ENCODE measurements at places on chromosomes 7 and 10.

GRCh38 chr7:40105879-40106473, 28.4 kb downstream of the MPLKIP start:
- DNase-seq = no peak

- DNase-seq = no peak
Observed at GRCh38 chr7:92723943-92724342, 112.4 kb downstream of the CDK6 start.

GRCh38 chr7:913736-914520, 37.6 kb downstream of the GET4 start:
- DNase-seq = no peak

GRCh38 chr7:94425546-94425945, 30.9 kb downstream of the COL1A2 start:
- no peak for DNase-seq

DNA sequence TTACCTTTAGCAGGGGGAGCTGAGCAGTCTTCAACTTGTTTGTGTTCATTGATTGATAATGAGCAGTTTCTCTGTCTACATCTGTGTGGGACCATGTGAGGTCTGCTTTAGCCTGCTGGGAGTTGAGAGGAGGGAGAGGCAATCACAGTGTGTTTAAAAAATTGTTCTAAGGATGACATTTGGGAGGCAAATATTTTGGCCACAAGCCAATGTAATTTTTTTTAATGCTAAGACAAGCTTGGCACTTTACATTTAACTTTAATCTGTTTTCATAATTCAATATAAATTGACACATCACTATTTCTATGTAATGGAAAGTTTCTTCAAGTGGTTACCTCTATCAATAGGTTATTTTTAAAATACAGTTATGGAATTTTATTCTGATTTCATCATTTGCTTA, 55.9 kb upstream of the SEMA3A start:
- DNase-seq = no peak

DNA sequence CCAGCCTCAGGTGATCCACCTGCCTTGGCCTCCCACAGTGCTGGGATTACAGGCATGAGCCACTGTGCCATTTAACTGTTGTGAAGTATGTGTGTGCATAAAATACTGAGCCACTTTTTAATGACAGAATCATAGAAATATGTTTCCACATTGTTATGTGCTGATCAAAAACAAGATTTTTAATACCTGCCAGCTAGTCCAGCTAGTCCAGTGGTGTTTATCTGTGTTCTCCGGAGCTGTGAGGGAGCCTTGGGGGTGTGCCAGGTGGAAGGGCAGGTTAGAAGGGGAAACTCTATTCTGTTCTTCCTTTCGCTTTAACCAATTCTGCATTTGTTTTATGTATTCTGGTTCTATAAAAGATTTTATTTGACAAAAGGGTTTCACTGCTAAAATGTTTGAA, 7.0 kb downstream of the FAM221A start:
- no peak for DNase-seq

DNA sequence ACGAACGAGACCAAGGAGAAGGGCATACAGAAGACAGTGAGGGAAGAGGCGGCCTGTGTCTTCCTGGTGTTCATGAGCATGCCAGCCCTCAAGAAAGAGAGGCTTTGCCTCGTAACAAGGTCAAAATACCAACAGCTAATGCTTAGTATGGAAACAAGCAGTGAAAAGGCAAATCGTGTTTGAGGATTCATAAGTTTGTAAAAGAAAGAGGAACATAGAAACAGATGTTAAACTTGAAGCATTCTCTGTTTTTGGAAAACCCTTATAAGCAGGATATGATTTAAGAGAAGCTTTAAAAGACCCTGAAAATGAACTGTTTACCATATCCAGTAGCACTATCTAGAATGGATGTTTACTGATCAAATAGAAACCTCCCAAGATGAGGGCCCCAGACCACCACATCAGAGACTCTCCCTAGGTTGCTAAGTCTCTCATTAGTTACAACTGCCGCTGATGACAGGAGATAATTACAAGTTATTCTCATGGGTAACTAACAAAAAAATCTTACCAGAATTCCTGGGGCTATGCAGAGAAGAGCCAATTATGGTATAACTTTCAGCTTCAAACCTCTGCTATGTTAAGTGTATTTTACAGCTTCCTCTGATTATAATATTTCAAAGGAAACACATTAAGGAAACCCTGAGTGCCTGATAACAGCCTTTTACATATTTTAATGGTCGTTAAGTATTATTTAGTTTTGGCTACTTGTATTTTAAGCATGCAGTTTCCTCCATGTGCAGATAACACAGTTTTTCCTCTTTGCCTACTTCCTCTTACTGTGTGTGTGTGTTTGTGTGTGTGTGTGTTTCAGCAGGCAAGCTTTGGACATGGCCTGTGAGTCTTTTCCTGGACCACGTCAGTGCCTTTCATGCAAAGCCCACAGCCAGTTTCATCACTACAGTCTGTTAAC, 17.9 kb downstream of the JCAD start:
- DNase-seq = no peak

- DNase-seq = no peak
Observed at GRCh38 chr10:131641231-131641630, 259.6 kb upstream of the PPP2R2D start.

DNA sequence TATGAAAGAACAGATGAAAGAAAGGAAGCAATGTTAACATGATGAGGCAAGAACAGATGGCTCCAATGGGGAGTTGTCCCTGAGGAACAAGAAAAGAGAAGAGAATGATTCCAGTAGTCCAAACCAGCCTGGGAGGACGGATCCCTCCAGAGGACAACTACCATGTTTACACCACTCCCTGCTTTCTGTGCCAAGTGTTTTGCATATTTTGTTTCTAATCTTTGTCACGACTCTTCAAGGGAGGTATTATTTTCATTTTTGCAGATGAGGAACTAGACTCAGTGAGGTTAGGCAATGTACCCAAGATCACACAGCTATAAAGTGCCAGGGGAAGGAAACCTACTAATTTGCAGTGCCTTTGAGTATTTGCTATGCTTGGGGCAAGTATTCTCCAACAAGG, 116.2 kb downstream of the PARP12 start:
- DNase-seq = no peak

DNA sequence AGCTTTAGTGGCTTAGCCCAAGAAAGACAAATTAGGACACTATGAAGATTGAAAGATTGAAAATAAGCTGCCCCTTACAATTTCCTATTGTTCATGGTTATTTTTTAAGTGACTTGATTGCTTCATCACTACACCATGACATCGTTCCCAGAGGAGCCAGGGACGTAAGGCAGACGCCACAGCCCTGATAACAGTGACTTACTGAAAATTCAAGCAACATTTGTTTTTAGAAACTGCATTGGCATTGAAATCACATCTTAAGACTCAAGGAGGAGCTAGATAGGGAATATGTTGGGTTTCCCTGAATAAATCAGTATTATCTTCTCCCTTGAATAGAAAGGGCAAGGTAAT, 38.7 kb upstream of the ANK3 start:
- DNase-seq = no peak

DNA sequence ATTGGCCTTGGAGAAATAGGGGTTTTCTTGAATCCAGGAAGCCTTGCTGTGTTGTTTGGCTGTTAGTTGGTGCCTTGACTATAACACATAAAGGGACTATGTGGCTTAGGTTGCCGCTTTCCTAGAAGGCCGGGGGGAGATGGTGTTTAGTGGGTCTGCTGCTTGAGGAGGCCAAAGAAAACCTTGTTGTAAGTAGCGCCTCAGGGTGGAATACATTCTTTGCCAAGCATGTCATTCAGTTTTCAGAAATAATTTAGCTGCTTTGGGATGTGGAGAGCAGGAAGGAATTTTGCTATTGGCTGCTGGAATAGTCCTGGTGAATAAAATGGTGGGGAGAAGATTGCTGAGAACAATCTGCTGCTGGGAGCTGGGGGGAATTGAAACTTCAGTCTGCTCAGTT, 132.9 kb upstream of the WNT16 start:
- no peak for DNase-seq

DNA sequence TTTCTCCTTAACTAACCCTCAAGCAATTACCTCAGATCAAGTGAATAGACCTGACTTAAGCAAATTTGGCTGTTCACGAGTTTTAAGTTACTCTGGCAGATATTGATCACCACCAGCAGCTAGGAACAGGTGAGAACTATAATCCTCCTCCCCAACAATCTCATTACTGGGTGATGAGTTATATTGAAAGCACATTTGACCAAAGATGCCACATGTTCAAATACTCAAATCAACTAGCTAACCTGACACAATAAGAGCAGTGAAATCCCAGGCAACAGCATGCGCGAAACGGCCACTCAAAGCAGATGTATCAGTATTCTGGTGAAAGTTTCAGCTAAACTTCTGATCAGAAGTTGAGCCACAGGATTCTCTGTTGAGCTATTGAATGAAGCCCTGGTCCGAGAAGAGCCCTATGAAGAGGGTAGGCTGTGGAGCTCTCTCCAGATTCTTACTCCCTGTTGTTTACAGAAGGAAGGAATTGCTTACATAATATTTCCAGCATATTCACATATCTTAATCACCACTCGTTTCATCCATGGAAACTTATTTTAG, 52.6 kb downstream of the CAV1 start:
- DNase-seq = no peak

GRCh38 chr7:29494350-29494749, 69.3 kb upstream of the PRR15 start:
- no peak for DNase-seq

DNA sequence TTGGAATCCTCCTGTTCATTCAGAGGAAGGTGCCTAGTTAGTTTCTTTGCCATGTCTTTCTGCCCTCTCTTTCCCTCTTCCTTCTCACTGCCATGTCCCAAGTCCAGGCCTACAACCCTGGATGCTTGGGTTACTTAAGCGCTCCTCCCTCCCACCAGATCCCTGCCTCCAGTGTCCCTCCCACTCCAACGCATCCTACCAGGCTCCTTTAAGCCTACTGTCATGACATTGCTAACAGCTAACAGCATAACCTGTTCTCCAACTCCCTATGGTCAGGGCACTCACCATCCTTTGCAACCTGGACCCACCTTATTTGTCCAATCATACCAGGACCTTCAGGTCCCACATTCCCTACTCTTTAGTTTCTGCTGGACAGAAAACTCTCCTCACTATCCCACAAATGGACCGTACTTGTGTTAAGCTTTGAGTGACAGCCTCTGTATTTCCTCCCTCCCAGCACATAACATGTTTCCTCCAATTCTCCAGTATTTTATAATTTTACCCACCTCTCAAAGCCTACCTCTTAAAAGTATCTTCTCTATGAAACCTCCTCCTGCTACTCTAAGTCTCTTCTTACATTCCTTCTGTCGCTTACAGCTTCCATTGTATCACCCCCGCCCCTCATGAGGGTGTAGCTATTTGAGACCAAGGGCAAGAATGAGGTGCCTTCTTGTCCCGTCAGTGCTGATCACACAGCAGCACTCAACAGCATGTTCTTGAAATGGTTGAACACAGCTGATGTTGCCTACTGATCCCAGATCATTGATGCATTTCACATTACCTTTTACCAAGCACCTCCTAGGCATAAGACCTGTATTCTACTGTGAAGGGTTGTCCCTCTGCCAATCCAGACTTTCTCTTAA, 1.7 kb downstream of the BLNK start:
- DNase-seq = no peak
